Endothelial cell of umbilical vein (primary cell): ENCODE measurements at places on chromosomes 12 and 14. TPM values are rescaled to one million over a fixed set of nuclear protein-coding genes. Genes with fewer than 3 reads are reported as not detected.

- no peaks in the 10 kb centered on the region for H3K4me1 ChIP-seq
- no peaks in the 10 kb centered on the region for H3K27me3 ChIP-seq
- peaks cover 1% of the 10 kb centered on the region for H3K36me3 ChIP-seq
- DNase-seq: no peak
- H3K27ac ChIP-seq: no peak overlapping the region
- no peak overlapping the region for H3K4me3 ChIP-seq
Measured at GRCh38 chr12:63805704-63806672, 26.3 kb downstream of the RXYLT1 start.

DNA sequence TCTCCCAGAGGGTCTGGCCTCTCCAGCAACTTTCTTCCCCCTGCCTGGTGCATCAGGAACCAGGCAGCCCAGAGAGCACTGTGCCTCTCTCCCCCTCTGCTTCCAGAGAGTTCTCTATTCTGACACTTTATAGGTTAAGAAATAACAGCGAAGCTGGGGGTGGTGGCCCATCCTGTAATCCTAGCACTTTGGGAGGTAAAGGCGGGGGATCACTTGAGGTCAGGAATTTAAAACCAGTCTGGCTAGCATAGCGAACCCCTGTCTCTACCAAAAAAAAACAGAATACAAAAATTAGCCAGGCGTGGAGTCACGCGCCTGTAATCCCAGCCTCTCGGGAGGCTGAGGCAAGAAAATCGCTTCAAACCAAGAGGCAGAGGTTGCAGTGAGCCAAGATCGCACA, 58.3 kb downstream of the ESRRB start:
- no peak overlapping the region for H3K27ac ChIP-seq
- no peak overlapping the region for H3K4me3 ChIP-seq
- H3K4me1 ChIP-seq: no peaks in the 10 kb centered on the region
- no peak for DNase-seq

- no peak for DNase-seq
- no peak overlapping the region for H3K4me3 ChIP-seq
- no peaks in the 10 kb centered on the region for H3K36me3 ChIP-seq
- H3K27me3 ChIP-seq: no peaks in the 10 kb centered on the region
- no peaks in the 10 kb centered on the region for H3K4me1 ChIP-seq
Measured at GRCh38 chr12:53735-54730, 12.5 kb upstream of the IQSEC3 start.

DNA sequence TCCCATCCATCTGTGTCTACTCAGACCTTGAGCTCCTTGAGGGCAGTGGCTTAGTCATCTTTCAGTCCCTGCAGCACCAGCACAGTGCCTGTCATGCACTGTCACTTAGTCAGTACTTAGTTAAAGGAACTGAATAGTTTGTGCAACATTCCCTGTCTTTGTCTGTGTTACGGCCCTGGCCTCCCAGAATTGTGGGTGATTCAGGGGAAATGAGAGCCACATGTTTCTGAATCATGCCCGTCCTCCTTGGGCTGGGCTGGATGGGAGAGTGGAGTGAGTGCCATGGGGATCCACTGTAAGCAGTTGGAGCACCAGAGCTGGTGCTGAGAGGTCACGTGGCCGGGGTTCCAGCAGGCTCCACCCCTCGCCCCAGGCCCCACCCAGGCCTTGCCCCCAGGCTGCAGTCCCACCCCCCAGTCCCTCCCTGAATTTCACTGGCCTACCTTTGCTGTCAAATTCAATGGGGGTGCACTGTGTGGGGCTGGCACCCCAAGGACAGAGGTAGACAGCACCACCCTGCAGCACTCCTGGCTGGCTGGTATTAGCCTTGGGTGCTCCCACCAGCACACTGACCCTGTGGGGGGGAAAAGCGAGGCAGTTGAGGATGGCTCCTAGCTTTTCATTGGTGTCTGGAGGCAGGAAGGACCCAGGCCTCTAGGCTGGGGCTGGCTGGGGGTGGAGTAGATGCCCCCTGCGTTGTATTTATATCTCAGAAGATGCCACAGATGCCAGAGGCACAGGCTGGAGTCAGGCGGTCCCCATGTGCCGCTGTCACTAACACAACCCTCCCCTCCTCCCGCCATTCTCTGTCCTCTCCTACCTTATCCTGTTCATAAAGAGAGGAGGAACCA, 7.5 kb downstream of the ITGA5 start:
- DNase-seq: peak; percentile 88
- H3K36me3 ChIP-seq: peaks cover 46% of the 10 kb centered on the region
- H3K27ac ChIP-seq: peak overlapping the region; percentile 96
- H3K27me3 ChIP-seq: no peaks in the 10 kb centered on the region
- no peak overlapping the region for H3K4me3 ChIP-seq

DNA sequence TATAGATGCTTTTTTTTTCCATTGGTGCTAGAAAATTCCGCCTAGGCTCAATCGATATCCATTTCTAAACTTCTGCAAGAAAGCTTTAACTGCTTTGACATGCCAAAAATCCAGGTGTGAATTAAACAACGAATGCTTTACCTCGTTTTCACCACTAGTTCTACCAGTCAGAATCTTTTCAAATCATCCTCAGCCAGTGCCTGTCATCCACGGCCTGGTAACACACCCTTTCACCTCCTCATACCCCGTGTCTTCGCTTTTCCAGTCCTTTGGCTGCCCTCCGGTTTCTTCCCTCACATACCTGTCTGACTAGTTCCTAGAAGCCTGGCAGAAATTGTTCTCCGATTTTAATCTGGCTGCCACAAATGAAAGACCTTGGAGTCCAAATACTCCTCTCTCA, 1.4 kb upstream of the PHC1 start:
- no peak overlapping the region for H3K4me3 ChIP-seq
- H3K36me3 ChIP-seq: no peaks in the 10 kb centered on the region
- H3K27me3 ChIP-seq: no peaks in the 10 kb centered on the region
- H3K4me1 ChIP-seq: peaks cover 18% of the 10 kb centered on the region
- no peak for DNase-seq

- peak; percentile 21 for DNase-seq
- H3K27me3 ChIP-seq: no peaks in the 10 kb centered on the region
- H3K36me3 ChIP-seq: no peaks in the 10 kb centered on the region
- no peak overlapping the region for H3K4me3 ChIP-seq
- peaks cover 13% of the 10 kb centered on the region for H3K4me1 ChIP-seq
Measured at GRCh38 chr12:1117371-1117770, 126.3 kb downstream of the ERC1 start.

DNA sequence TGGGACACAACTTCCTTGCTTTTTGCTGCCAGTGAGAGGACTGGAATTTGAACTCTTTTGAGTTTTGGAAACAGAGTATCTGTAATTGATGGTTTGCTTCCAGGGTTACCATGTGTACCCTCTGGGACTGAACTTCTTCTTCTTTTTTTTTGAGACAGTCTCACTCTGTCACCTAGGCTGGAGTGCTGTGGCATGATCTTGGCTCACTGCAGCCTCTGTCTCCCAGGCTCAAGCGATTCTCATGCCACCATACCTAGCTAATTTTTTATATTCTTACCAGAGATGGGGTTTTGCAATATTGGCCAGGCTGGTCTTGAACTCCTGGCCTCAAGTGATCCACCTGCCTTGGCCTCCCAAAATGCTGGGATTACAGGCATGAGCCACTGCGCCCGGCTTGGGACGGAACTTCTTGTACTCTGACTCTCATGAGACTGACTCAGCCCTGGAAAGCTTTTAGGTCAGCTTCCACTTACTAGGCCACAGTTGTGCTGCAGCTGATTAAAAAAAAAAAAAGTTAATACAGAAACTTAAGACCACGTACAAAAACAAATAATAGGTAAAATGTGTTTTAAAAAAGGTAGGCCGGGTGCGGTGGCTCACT, 15.8 kb downstream of the SEL1L start:
- H3K27me3 ChIP-seq: no peaks in the 10 kb centered on the region
- no peak overlapping the region for H3K4me3 ChIP-seq
- no peak for DNase-seq
- peaks cover 12% of the 10 kb centered on the region for H3K4me1 ChIP-seq

GRCh38 chr12:29725587-29726320, 58.0 kb downstream of the TMTC1 start:
- no peak overlapping the region for H3K4me3 ChIP-seq
- no peaks in the 10 kb centered on the region for H3K36me3 ChIP-seq
- peaks cover 17% of the 10 kb centered on the region for H3K4me1 ChIP-seq
- H3K27me3 ChIP-seq: no peaks in the 10 kb centered on the region
- H3K27ac ChIP-seq: peak overlapping the region; percentile 54

GRCh38 chr14:103045371-103045869, 11.9 kb downstream of the CDC42BPB start:
- no peak overlapping the region for H3K4me3 ChIP-seq
- no peaks in the 10 kb centered on the region for H3K27me3 ChIP-seq
- no peak overlapping the region for H3K27ac ChIP-seq
- DNase-seq: no peak
- H3K4me1 ChIP-seq: no peaks in the 10 kb centered on the region
- no peaks in the 10 kb centered on the region for H3K36me3 ChIP-seq

DNA sequence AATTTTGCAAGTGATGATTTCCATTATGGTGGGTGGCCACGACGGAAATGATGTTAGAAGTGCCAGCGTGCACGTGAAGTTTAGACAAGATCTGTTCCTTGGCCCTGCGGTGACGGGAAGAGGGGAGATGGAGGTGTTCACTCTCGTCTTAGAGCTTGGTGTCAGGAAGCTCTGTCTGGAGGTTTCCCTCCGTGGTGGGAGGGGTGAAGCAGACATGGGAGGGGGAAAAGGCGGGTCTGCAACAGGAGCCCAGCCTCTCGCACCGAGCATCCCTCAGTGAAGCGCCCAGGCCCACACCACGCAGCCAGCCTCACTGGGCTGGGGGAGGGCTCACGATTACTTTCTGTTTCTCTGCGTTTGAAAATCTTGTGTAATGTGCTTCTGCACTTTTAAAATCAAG, 26.3 kb downstream of the EML1 start:
- H3K27ac ChIP-seq: no peak overlapping the region
- no peaks in the 10 kb centered on the region for H3K36me3 ChIP-seq
- H3K4me1 ChIP-seq: no peaks in the 10 kb centered on the region
- DNase-seq: no peak

DNA sequence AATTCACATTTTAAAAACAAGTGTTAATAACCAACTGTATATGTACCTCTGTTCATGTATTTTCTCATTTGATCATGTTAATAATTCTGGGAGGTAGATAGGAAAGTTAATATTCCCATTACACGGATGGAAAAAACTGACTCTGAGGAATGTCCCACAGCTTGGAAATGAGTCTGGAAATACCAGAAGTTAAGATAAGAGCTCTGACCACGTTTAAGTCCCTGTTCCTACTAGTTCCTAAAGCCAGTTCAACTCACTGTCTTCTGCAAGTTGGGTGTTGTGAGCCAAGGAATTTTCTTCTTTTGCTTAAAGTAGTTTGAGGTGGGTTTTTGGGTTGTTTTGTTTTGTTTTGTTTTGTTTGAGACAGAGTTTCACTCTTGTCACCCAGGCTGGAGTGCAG, 104.5 kb downstream of the TMEM30B start:
- no peak overlapping the region for H3K4me3 ChIP-seq
- peaks cover 28% of the 10 kb centered on the region for H3K4me1 ChIP-seq
- DNase-seq: no peak

- no peak overlapping the region for H3K4me3 ChIP-seq
- no peaks in the 10 kb centered on the region for H3K27me3 ChIP-seq
- peak; percentile 63 for DNase-seq
- peaks cover 31% of the 10 kb centered on the region for H3K4me1 ChIP-seq
Measured at GRCh38 chr12:122096591-122097149, 18.1 kb downstream of the MLXIP start.

- H3K27me3 ChIP-seq: no peaks in the 10 kb centered on the region
- H3K27ac ChIP-seq: no peak within 1 kb of the TSS
- H3K4me1 ChIP-seq: no peaks in the 10 kb centered on the region
- DNase-seq: no peak
- H3K36me3 ChIP-seq: no peaks in the 10 kb centered on the region
Measured at GRCh38 chr12:88029093-88029665, at the start of gene C12orf50. C12orf50 (minus strand) TSS chr12:88029401; CDS start chr12:88026962, 2,439 bp downstream.

- H3K27ac ChIP-seq: no peak overlapping the region
- no peaks in the 10 kb centered on the region for H3K36me3 ChIP-seq
- DNase-seq: no peak
- no peaks in the 10 kb centered on the region for H3K4me1 ChIP-seq
- H3K27me3 ChIP-seq: no peaks in the 10 kb centered on the region
Measured at GRCh38 chr12:131463174-131463573, 247.7 kb upstream of the SFSWAP start.

DNA sequence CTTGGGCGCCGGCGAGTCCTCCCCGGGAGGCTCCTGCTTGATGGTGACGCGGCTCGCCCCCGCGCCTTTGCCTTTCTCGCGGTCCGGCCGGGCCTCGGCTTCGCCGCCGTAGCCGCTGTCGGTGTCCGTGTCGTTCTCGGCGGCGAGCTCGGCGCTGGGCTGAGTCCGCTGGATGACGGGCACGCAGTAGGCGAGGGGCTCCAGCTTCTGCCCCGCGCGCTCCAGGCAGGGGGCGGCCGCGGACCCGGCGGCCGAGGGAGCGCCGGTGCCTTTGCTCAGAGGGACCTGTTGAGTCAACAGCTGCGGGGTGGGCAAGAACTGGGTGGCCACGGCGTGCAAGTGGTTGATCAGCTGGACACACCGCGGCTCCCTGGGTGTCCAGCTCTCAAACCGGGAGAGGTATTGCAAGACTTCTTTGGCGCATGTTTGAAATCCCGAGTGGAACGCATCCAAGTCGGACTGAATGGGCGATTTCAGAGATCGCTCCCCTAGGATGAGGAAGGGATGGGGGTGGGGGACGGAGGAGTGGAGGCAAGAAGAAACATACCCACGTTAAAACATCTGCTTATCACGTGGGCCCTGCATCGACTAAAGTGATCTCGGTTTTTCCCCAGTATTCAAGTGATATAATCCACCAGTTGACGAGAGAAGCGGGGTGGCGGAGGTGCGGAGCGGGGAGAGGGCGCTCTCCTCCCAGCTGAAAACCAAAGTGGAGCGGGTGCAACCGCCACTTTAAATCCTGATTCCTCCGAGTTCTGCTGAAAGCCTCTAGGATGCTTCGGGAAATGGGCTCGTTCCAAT, 2.0 kb downstream of the BHLHE41 start:
- peaks cover 33% of the 10 kb centered on the region for H3K27me3 ChIP-seq
- H3K4me1 ChIP-seq: peaks cover 23% of the 10 kb centered on the region
- H3K27ac ChIP-seq: no peak overlapping the region
- H3K36me3 ChIP-seq: no peaks in the 10 kb centered on the region

DDX47 gene
- total RNA-seq: 74.6 and 75.2 TPM in 2 replicates

CD69 gene
- total RNA-seq: 0.49 and 1.2 TPM in 2 replicates

SMIM41 gene
- not detected in 2 replicates for total RNA-seq

FAR2 gene
- total RNA-seq: 61.7 and 66.3 TPM in 2 replicates

CALM1 gene
- total RNA-seq: 731 and 743 TPM in 2 replicates

HSPB8 gene
- total RNA-seq: 10.1 and 10.8 TPM in 2 replicates

NFATC4 gene
- total RNA-seq: 88.1 and 88.5 TPM in 2 replicates
